Caudate nucleus (tissue), 63 donors: ENCODE measurements at places on chromosomes 2 and 18.

DNA sequence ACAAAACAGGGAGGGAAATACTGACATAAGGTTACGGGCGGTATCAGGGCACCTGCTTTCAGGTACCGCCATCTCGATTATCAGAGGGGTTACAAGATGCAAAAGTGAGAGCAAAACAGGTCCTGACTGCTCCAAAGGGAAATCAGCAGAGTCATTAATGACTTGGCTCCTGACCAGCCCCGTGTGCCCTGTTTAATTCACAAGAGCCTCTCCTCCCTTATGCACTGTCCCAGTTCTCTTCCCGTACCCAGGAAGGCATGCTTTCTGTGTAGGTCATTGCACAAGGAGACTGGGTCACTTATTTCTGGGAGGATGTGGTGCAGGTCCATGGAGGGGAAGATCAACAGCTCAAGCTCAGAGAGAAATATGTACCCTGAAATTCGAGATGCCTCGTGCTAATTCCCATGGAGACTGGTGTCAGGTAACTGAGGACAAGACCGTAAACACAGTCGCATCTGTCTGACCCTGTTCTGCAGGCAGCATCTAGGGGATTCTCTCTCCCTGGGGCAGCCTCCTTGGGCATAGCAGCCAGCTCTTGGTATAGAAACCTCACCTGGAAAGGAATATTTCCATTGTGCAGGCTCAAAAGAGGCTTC, 79.9 kb downstream of the HNRNPLL start:
- DNase-seq, result no peak

DNA sequence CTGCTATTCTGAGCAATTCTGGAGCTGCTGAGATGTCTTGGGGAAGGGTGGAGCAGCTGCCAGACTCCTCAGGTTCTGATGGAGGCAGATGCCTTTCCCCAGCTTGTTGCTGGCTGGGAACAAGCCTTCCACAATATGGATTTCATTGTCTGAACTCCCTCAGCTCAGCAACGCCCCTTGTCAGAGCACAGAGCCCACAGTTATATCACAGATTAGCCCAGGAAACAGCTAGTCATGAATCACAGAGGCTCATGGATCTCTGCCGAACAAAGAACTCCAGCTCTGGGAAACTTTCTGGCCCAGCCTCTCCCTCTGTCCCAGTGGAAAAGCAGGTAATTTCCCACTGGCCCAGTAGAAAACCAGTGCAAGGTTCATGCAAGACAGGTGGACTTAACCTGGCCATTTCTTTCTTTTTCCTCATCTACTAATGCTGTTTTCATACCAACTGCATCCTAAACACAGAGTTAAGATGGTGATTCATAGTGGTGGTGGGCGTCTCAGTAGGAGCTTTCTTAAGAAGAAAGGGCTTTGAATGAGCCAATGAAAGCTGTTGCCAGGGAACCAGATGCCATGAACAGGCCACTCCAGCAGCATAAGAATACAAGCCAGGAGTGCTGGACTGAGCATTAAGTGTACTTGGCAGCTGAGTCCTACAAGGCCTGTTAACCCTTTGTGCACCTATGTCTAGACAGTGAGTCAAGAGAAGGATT, 8.7 kb upstream of the KIAA2012 start:
- no peak for DNase-seq

DNA sequence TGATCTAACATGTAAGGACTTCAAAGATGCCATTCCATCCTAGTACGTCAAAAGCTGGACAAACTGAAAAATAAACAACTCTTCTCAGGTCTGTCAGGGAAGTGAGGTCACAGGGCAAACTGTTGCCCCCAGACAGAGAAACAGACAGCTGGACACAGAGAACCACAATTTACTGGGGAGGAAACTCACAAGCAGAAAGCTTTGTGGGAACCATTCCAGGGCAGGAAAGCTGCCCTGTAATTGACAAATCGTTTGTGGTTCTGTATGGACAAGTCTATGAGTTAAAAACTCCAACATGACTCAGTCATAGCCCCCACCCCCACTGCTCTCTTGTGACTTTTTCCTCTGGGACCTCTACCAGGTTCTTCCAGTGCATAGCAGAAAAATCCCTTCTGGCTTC, 28.4 kb downstream of the MCEE start:
- no peak for DNase-seq

GRCh38 chr2:28557389-28558131, 61.7 kb downstream of the PLB1 start:
- no peak for DNase-seq

DNA sequence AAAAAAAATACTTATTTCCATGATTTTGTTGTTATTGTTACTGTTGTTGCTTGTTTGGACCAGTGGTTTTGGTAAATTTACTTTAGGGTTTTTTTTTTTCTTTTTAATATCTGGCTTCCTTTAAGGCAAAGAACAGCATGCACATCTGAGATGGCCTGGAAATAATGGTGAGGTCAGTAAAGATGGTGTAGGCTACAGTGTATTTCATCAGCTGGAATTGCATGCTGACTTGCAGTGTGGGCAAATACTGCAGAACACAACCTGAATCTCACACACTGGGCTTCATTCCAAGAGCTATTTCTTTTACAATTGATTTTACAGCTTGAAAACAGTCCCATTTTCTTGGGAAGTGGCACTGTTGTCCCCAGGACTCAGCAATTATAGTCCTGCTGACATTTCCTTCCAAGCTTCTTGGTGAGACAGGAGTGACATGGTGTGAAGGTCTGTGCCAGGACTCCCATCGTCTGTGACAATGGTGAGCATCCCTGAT, 376.1 kb upstream of the SOX11 start:
- DNase-seq, result no peak

DNA sequence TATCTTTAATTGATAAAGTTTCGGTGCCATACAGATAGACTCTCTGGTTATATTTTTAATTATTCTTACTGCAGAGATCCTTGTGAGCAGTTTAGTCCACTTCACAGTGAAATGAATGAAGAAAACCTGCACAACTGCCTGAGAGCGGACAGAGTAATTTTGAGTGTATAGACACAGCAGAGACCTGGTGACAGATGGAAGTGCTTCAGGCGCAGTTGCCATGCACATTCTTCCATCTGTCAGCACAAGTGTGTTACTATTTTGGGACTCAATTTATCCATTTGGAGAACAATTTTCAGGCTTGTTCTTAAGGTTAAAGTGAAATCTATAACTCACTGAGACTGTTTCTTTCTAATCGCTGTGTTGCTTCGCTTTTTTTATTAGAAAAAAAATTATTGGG, 147.8 kb upstream of the SPHKAP start:
- no peak for DNase-seq

GRCh38 chr2:35168351-35168750, 1187.2 kb upstream of the CRIM1 start:
- no peak for DNase-seq

- no peak for DNase-seq
These were observed 29.5 kb upstream of the BZW1 start for GRCh38 chr2:200782251-200782650.

DNA sequence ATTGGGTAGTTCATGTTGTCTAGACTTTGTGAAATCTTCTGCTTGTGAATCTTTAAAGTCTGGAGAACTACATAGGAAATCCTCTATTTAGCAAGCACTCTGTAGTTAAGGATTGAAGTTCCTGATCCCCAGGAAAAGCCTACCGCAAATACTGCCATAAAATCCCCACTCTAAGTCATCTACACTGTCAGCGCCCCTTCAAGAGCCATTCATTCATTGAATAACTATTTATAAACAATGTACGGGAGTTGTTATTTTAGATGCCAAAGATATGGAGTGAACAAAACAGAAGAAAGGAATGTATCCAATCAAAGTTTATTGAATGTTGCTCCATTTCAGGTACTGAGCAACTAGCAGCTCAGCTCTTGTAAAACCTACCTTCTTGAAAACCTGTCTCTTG, 36.5 kb upstream of the SLC39A10 start:
- no peak for DNase-seq

DNA sequence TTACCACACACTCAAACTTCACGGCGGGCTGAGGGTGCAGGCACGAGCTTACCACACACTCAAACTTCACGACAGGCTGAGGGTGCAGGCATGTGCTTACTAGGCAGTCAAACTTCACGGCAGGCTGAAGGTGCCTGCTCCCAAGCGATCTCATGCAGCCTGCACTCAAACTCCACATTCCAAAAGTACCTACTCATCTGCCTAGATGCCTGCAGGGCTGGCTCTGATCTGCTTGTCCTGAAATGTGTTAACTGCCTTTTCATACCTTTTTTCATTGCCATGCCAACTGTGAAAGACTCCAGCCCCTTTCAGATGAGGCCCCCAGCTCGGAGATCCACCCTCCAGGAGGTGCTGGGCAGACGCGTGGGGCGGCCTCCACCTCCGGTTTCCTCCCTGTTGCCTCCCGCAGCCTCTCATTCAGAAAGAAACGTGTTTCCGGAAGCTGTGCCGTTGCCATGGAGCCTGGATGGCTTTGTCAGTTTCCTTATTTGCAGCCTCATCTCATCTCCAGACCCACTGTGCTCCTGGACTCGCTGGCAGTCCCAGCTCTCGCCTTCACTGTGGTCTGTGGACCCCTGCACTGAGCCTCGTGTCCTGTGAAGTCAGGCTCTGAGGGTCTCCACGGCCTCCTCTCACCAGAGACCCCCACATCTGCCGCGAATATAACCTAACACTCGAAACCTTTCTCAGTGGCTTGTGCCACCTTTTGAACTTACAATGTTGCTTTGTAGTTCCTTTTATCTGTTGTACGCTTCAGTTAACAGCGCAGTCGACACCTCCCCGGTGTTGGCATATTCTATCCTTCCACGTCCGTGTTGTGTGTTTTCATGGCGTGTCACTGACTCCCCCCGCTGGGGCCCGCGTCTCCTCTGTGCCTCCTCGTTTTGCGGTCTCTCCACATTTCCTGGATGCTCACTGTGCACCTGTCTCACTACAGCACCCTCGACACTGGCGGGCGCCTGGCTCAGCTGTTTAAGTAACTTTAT, 106.1 kb upstream of the ALKAL2 start:
- DNase-seq, result peak; percentile 61

DNA sequence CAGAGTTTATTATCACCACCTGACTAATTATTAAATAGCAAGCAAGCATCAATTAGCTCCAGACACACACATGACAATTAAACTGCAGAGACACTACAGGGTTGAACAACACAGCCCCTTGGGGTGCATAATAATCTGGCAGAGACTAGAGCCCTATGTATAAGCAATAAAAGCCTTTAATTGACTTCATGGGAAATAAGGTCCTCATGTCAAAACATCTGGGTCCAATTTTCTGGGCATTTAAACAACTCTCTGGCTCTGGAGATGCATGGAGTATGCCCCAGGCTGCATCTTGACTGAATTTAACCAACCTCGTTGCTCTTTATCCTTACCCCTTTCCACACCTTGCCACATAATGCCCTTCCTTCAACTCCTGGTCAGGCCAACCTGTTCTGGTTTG, 270.7 kb upstream of the THUMPD2 start:
- DNase-seq, result no peak

DNA sequence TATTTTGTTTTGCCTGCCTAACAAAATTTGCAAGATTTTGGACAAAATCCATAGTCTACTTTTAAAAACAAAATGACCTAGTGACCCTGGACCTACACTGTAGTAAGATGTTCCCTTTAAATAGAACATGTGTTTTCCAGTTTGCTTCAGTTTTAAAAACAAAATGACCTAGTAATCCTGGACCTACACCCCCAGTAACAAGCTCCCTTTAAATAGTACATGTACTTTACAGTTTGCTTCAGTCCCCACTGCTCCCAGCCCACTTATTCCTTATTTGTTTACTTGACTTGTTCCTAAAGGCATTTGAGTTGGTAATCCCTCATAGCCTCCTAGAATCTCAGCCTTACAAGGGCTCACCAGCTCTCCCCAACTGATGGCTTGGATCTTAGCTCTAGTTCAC, 34.5 kb upstream of the HTR2B start:
- no peak for DNase-seq

GRCh38 chr18:26646901-26647300, 98.5 kb upstream of the KCTD1 start:
- DNase-seq, result no peak

DNA sequence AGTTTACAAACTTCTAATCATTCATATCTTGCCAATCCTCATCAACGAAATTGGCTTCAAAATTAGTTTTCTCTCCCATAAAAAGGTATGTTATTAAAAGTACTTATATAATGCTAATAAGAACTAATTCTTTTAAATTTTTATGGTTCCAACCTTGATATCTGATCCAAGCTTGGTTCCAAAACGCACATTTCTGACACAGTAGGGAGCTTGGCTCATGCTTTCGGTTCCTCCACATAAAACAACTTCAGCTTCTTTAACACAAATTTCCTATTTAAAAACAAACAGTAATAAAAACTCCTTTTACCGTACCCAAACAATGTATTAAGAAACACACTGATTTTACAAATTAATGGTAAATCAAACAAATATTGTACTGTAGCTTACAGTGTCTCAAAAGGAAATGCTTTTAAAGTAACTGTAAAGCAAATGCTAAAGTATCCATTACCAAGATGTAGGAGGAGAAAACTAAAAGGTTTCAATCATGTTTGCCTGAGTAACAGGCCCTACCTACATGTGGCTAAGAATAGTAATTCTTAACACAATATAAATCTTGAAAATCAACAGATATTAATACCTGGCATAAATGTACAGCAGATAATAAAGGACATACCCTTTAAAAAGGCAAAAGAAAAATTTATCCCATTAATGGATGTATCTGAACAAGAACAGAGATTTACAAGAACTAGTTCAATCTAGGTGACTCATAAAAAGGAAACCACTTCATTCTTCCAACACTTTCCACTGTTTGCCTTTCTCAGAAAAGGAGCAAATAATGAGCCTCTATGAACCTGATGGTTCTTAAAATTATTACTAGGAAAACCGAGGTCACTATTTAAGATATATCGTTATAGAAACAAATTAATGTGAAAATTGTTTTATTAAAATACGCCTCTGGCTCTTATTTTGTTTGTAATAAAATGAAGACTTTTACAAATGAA, 17.5 kb downstream of the ACAA2 start:
- DNase-seq, result no peak

GRCh38 chr2:241390301-241391206, 34.5 kb downstream of the FARP2 start:
- DNase-seq, result no peak

GRCh38 chr2:231722721-231723307, 14.5 kb downstream of the PTMA start:
- no peak for DNase-seq
